Heart right ventricle (tissue), 16 donors: ENCODE measurements at places on chromosomes 1 and 21.

DNA sequence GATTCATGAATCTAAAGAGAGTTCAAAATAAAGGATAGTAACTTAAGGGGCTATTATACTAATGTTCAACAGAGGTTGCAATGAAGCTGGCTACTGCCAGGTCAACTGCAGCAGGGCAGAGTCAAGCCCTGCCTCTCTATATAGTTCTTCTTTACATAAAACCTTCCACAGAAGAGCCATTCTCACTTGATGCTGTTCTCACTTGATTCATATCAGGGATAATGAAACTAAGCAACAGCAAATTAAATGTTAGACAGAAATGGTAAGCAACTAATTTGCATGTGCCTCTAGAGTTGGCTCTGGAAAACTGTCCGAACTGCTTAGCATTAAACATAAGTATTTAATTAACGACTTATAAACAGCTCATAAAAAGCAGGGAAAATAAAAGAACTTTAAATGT lies 17.4 kb downstream of the CCSAP start:
- H3K36me3 ChIP-seq: peaks cover 85% of the 10 kb centered on the region
- no peaks in the 10 kb centered on the region for H3K27me3 ChIP-seq
- no peak overlapping the region for H3K27ac ChIP-seq

DNA sequence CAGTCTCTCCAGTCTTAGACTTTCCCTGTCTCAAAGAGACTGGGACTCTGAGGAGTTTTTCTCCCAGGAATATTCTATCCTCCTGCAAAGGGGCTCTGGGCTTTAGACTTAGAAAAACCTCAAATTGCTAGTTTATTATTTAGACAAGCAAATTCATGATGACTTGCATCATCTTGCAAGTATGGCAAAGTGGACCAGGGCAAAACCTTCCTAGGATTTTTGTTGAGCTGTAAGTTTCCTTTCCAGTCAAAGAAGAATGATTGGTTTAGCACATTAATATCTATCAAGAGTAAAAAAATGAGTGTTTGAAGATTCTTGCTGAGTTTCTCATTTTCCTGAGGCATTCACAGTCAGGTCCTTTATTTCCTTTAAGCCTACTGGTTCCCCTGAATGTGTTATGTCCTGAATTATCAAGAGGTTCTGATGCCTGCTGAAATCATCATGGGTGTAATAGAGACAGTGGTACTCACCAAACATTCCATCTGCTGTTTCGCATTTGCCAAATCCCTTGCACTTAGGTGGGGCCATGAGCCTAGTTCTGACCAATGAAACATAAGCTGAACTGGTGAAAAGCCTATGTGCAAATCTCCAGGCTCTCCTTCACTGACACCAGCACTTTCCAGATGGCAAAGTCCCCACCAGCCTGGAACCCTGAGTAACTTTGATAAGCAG lies 25.2 kb upstream of the SPAG17 start:
- no peaks in the 10 kb centered on the region for H3K27me3 ChIP-seq
- H3K4me1 ChIP-seq: no peaks in the 10 kb centered on the region
- DNase-seq: no peak
- no peaks in the 10 kb centered on the region for H3K36me3 ChIP-seq

GRCh38 chr1:107536266-107536665 lies 395.4 kb downstream of the NTNG1 start:
- no peak for DNase-seq
- H3K4me1 ChIP-seq: no peaks in the 10 kb centered on the region
- H3K36me3 ChIP-seq: no peaks in the 10 kb centered on the region
- H3K27me3 ChIP-seq: no peaks in the 10 kb centered on the region
- no peak overlapping the region for H3K4me3 ChIP-seq

- H3K36me3 ChIP-seq: no peaks in the 10 kb centered on the region
- no peak for DNase-seq
- H3K27ac ChIP-seq: no peak overlapping the region
These were observed 27.6 kb upstream of the PKP1 start for GRCh38 chr1:201255479-201256362.

DNA sequence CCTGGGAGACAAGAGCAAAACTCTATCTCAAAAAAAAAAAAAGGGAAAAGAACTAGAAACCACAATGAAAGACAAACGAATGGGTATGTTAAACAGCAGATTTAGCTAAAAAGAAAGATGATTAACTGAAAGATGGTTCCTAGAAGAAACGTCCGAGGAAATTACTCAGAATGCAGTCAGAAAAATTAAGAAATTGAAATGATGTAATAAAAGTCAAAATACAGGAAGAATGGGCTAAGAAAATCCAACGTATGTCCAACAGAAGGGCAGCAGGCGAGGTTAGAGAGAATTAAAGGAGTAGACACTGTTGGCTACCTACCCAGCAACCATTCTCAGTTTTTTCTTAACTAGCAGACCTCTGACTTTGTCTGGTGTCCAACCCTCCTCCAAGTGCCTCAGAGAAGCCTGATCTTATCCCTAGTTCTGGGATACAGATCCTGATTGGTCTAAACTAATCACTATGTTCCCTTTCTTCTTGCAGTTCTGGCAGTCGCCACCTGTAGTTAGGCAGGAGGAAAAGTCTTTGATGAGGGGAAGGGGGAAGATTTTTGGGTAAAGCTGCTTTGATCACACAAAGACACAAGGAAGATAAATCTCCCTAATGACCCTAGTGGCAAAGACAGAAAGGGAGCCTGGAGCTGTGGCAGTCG lies 25.7 kb downstream of the GPR161 start:
- H3K4me3 ChIP-seq: no peak overlapping the region
- H3K27me3 ChIP-seq: no peaks in the 10 kb centered on the region
- no peak for DNase-seq
- H3K36me3 ChIP-seq: no peaks in the 10 kb centered on the region
- peaks cover 4% of the 10 kb centered on the region for H3K4me1 ChIP-seq
- no peak overlapping the region for H3K27ac ChIP-seq

- DNase-seq: peak; percentile 4
- no peak overlapping the region for H3K27ac ChIP-seq
- no peaks in the 10 kb centered on the region for H3K27me3 ChIP-seq
- no peaks in the 10 kb centered on the region for H3K36me3 ChIP-seq
These were observed 11.9 kb downstream of the KRTAP10-1 start for GRCh38 chr21:44527983-44528633.

DNA sequence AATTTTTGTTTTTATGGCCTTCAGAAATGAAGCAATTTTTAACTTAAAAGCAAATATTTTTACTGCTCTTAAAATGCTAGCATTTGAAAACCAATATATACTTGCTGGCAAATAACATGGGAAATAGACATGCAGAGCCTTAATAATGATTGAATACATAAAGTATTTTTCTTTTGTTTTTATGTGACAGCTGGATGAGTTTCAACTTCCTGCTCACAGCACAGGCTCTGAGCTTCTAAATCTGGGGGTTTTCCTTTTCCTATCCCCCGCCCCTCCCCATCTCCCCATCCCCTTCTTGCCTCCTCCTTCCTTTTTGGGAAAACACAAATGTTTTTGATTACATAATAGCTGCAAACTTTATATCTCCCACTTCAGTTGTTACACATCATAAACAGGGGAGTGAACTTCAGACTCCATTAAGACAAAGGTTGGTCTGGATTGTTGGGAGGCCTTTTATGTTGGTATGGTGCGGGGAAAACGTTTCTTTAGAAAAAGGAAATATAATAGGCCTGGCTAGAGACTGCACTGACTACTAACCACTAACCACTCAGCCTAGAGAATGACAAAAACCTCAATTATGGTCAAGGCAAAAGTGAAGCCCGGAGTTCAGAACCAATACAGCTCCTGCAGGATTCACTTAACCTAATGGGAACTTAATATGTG lies 116.1 kb upstream of the GORAB start:
- H3K36me3 ChIP-seq: no peaks in the 10 kb centered on the region
- no peak overlapping the region for H3K4me3 ChIP-seq
- no peak for DNase-seq
- no peaks in the 10 kb centered on the region for H3K27me3 ChIP-seq

DNA sequence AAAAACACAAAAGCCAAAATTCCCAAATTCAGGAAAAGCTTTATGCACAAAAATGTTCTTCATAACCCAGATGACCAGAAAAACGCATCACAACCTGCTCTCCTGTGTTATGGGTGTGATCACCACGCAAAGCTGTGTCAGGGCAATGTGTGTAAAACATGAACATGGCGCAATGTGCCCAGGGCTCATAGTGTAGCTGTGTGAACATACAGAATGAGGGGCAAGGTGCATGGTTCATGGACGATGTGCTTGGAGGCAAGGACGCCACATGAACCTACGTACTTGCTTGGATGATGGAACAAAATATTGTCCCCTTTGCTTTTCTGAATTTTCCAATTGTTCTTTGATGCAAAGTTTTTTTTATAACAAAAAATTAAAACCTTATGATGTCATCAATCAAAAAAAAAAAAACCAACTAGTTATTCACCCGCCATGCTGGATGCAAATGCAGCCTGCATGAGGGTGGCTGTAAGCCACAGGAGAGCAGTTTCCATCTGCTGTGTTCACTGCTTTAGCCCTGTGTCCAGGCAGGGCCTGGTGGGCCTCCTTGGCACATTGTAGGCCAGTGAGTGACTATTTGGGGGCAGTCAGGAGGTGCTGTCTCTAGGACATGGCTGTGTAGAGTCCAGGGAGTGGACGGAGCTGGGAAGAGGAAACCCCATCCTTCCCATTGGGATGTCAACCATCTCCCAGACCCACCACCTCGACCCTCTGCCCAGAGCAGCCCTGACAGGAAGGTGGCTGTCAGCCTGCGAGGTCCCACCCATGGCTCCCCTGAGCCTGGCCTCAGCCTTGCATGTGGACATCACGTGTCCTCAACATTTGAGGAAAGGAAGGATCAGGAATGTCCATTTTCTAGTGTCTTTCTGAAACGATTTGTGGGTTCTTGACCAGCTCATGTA lies 13.6 kb downstream of the KRTAP10-1 start:
- no peaks in the 10 kb centered on the region for H3K4me1 ChIP-seq
- no peaks in the 10 kb centered on the region for H3K36me3 ChIP-seq
- no peak overlapping the region for H3K4me3 ChIP-seq
- no peaks in the 10 kb centered on the region for H3K27me3 ChIP-seq

GRCh38 chr1:226223157-226223785 lies at the start of gene MIXL1:
MIXL1 (plus strand) TSS chr1:226223664; CDS start chr1:226223682, 18 bp downstream.
- H3K36me3 ChIP-seq: no peaks in the 10 kb centered on the region
- H3K4me1 ChIP-seq: peaks cover 4% of the 10 kb centered on the region
- DNase-seq: no peak
- peaks cover 17% of the 10 kb centered on the region for H3K27me3 ChIP-seq
- no peak within 1 kb of the TSS for H3K27ac ChIP-seq
